Activated naive CD4-positive, alpha-beta T cell treated with anti-CD3 and anti-CD28 coated beads, Interleukin-2, amount 50 U/mL, for 72 hours (primary cell): ENCODE measurements at places on chromosomes 12 and 14. TPM values are rescaled to one million over a fixed set of nuclear protein-coding genes. Genes with fewer than 3 reads are reported as not detected.

CLEC9A gene
- total RNA-seq, result not detected

MSRB3 gene
- total RNA-seq, result not detected

- no peak for DNase-seq
These were observed 46.3 kb downstream of the KCNA1 start for GRCh38 chr12:4956054-4956453.

DNA sequence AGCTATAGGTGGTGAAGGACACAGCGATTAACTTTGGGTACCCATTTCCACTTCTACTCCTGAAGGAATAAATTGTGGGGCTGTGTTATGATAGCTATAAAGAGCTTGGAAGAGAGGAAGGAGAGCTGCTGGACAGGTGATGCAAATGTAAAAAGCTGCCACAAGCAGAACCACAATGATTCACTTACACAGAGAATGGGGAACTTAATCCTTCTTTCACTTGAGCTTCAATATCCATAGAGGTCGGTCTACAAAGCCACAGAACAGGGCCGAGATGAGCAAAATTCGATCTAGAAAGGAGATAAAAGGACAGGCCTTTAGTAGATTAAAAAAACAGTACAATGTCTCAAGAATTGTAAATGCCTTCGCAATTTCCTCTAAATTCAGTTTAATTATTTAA is 831.1 kb downstream of the LRFN5 start:
- no peak for DNase-seq

DNA sequence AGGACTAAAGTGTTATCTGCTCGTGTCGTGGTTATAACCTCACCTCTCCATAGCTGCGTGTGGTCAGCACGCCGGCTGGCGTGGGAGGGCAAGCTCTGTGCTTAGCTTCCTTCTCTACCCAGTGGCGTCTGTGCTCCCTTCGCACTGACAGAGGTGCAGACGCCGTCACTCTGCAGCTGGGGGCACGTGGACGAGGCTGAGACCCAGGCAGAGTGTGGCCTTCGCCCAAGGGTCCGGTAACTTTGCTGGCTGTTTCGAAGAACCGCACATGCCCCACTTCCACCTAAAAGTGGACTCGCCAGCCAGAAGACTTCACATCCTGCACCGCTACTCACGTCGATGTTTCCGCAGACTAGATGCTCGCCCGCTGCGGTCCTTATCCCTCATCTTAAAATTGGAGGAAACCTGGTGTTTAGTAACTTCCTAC is 35.9 kb upstream of the DYNC1H1 start:
- no peak for DNase-seq
